ENCODE measurements at places on chromosomes 6 and 20.

- no peak for DNase-seq
Measured at GRCh38 chr20:15164726-15165125, 827.3 kb upstream of the FLRT3 start.

GRCh38 chr20:20370094-20370575 is 2.2 kb downstream of the INSM1 start:
- no peak for DNase-seq

- DNase-seq, result no peak
Measured at GRCh38 chr6:157574851-157575424, 193.9 kb downstream of the ZDHHC14 start.

GRCh38 chr20:16708602-16709001 is 21.2 kb upstream of the SNRPB2 start:
- DNase-seq, result no peak

- DNase-seq, result no peak
Measured at GRCh38 chr20:63178446-63178820, 37.5 kb downstream of the YTHDF1 start.

DNA sequence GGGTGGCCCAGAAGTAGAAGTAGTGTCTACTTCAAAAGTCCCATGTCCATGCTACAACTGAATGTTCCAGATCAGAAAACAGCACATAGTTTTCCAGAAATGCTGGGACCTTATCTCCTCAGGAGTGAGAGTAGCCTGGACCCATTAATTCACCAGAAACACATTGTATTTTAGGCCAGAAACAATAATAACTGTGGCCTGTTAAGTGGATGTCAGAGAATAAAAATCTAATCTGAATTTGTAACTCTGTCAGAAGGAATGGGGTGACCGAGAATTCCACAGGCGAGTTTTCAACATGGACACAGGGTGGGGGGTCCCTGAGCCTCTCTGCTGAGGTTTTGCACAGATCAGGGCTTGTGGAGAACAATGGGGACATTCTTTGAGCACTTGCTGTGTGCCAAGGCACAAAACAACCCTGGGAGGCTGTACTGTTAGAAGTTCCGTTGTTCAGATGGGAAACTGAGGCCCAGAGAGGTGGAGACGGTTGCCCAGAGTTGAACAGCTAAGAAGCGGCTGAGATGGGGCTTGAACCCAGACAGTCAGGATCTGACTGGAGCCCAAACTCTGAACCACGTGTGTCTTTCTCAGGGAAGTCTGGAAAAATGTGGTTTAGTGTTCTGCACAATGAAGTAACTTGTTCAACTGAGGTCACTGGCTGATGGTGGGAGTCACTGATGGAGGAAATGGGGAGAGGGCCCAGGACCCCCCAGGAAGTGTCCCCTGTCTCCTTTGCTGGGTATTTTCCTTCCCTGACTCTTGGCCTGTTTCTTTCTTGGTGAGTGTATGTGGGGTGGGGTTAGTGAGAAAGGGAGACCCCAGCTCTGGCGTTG is 44.2 kb downstream of the SNAI1 start:
- no peak for DNase-seq

- DNase-seq, result peak; percentile 44
Measured at GRCh38 chr6:12557765-12558164, 158.8 kb upstream of the PHACTR1 start.

GRCh38 chr6:122995921-122996793 is at the start of gene CLVS2:
Gene CLVS2, plus strand, starts transcription at chr6:122996235. Its CDS starts 1,543 bp downstream, at chr6:122997778.
- no peak for DNase-seq

GRCh38 chr20:54345301-54345724 is 130.1 kb upstream of the DOK5 start:
- DNase-seq, result peak; percentile 92

DNA sequence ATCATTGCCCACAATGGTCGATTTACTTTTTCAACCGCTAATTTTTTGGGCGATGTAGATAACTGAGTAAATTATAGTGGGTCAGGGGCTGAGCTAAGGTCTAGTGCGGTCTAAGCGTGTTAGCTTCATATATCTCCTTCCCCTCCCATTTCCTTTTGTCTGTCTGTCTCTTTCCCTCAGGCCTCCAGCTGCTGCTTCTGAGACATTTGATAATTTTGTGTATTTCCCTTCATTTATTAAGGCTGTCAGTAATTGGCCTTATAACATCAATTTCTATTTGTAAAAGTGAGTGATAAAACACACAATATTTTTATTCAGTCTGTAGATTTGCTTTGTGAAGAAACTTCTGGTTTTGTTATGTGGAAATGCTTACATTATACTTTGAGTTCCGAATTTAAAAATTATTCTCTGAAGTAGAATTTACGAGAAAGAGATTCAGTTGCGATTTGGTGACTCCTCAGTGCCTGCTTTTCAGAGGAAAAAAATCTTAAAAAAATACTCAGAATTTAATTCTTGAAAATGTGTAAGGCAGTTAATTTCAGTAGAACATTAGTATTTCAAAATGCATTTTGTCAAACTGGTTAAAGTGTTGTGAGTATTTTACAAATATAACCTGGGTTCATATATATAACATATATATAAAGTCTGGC is 1.4 kb downstream of the TMEM170B start:
- no peak for DNase-seq

DNA sequence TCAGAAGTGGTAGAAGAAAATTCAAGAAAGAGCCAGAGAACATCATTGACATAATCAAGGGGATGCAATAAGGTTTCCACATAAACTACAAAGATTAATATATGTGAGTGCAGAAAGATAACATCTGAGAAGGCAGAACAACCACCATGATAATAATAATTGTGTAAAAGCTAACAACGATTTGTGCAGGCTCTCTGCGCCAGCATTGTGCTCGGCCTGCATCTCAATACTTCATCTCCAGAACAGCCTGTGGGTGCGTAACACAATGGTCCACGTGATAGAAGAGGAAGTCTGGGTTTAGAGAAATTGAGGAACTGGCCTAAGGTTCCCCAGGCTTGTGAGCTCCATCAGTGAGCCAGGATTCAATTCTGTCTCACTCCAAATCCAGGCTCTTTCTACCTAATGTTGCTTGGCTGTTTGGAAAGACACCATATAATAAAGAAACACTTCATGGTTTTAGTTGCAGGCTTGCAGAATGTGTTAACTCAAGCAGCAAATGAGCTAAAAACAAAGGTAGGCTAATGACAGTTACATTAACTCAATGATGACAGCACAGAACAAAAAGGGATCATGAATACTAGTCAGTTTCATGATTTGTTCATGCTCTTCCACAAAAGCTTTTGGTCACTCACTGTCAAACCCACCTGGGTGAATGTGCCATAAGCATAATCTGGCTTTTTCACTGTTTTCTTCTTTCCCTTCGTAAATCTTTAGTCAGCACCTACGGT is 71.2 kb downstream of the LY86 start:
- DNase-seq, result no peak

DNA sequence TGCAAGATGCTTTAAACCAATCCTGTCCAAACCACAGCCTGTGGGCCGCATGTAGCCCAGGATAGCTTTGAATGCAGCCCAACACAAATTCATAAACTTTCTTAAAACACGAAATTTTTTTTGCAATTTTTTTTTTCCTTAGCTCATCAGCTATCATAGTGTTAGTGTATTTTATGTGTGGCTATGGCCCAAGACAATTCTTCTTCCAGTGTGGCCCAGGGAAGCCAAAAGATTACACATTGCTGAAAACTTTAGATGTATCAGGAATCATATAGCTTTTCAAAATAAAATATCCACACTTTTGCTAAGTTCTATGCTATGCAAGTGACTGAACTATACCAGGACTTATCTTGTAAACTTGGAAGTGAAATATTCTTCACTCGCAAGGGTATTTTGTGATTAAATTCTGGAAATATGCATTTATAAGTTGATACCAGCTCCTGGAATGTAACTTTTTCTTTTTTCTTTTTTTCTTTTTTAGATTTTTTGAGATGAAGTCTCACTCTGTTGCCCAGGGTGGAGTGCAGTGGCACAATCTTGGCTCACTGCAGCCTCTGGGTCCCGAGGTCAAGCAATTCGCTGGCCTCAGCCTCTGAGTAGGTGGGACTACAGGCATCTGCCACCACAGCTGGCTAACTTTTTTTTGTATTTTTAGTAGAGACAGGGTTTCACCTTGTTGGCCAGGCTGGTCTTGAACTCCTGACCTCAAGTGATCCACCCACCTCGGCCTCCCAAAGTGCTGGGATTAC is 49.8 kb downstream of the MTHFD1L start:
- no peak for DNase-seq

DNA sequence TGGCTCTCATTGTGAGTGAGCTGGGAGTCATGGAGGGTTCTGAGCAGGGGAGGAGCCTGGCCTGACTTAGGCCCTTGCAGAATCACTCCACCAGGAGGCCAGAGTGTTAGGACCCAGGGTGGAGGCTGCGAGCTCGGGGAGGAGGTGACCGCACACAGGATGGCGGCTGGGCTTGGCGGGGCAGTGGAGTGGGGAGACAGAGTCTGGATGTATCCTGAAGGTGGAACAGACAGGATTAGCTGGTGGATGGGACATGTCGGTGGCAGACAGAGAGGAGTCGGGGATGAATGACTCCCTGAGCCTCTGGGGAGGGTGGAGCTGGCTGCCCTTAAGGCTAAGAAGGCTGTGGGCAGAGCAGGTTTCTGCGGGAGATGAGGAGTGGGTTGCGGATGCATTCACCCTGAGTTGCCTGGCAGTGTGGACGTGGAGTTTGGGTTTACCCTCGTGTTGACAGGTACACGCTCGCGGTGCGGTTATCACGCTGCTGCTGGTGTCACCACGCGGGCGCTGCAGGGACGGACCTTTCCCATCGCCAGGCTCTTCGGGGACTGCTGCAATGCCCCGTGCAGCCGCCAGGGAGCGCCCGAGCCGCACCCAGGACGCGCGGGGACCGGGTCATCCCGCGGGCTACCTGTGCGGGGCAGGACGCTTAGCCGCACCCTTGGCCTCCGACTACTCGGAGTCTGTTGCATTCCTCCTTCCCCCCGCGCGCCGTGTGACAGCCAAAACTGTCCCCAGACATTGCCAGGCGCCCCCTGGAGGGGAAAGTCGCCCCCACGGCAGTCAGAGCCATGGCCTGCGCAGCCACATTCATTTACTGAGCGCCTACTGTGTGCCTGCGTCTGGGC is 43.0 kb upstream of the PTGIS start:
- DNase-seq, result peak; percentile 54

GRCh38 chr20:62119591-62120364 is 2.5 kb upstream of the LSM14B start:
- DNase-seq, result no peak

- DNase-seq, result no peak
Measured at GRCh38 chr20:58006346-58007316, 221.8 kb downstream of the ANKRD60 start.

GRCh38 chr6:4413073-4413472 is 277.7 kb upstream of the ECI2 start:
- DNase-seq, result peak; percentile 78

DNA sequence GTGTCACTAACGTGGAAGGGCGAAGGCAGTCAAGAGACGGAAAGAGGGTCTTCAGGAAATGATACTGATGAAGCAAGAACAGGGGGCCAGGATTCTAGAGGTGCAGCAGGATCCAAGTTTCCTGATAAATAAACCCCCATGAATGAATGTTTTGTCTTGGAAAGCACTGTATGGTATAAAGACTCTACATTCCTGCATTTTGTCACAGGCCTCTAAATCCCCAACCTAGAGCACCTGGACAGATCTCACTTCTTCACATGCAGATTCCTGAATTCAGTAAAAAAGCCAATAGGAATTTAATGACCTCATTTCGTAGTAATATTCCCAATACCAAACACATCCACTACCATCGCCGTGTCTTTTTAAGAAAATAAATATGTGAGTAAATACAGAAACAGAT is 577.8 kb downstream of the PRKN start:
- DNase-seq, result no peak

DNA sequence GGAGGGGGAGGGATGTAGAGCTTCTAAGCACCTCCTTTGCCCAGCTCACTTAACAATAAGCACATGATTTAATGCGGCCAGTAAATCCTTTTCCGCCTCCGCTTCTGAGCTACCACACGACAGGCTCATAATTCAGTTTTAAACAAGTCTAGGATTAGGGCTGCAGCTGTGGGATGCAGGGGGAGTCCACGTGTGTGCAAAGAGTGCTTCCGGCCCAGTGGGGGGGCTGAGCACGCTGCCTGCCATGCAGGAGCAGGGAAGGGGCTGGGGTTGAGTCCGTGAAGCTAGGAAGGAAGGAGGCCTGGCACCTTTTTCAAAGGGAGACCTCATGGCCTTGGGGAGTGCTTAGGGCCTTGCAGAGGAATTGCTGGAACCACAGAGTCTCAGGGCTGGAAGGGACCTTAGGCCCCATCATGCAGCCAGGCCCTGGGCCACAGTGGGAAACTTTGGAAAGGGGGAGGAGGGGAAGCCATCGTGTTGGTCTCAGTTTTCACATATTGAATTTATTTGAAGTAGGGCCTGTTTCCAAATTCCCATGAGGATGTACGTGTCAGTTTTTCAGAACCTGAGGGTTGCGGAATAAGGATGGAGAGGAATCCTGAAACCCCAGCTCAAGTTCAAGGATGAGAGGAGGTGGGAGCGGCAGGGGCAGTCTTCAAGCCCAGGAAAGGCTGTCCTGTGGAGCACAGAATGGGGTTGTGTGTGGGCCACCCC is 96.1 kb downstream of the VEGFA start:
- DNase-seq, result no peak

DNA sequence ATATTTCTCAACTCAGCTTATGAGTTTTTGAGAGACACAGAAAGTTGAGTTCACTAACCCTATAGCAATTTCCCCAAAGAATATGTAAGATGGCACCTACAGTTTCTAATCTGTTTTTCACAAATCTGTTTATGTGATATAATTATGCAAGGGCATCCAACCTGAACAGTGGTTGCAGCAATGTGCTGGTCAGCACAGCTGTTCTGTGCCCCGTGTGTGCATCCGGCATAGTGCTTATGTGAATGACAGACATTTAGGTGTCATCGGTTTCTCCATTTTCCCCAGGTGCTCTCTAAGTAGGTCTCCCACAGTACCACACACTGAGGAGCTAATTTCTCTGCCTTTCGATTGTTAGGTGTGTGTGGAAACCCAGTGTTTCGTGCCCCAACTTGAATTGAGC is 7.7 kb upstream of the BACH2 start:
- DNase-seq, result no peak

DNA sequence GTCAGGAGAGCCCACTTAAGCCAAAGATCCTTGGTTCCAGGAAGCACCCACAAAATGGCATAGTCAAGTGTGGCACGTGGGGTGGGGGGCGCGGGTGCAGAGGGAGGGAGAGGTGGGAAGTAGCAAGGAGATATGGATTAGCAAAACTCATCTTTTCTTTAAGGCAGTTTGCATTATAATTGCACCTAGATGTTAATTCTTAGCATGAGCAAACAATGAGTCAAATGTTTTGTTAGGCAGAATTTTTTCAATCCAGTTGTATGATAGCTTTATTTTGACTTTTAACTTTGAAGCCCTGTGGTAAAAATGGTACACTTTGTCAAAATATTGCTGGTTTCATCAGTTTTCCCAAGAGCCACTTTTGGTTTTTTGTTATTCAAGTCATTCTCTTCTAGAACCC is 15.0 kb downstream of the SCAND1 start:
- peak; percentile 22 for DNase-seq

- DNase-seq, result peak; percentile 80
Measured at GRCh38 chr20:3239026-3239866, at the start of gene SLC4A11. Gene SLC4A11, minus strand, starts transcription at chr20:3239190. Its CDS starts 53 bp downstream, at chr20:3239137.
